OCI-M1 (cell line): ENCODE measurements at places on chromosomes 2 and 18.

GRCh38 chr2:3665886-3666612 lies 8.0 kb downstream of the ALLC start:
- DNase-seq, result no peak

- no peak for DNase-seq
Measured at GRCh38 chr2:944693-945092, 6.0 kb upstream of the SNTG2 start.

DNA sequence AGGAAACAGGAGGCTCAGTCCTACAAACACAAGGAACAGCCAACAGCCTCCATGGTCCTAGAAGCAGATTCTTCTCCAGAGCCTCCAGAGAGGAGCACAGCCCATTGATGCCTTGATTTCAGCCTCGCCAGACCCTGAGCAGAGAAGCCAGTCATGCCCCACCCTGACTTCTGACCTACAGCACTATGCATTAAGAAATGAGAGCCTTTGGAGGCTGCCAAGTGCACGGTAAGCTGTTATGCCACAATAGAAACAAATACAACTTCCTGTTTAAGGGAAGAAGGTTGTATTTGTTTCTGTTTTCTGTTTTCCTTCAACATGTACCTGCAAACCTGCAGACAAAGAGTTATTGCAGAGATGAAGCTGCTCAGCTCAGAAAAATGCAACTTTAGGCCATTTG lies 181.3 kb upstream of the AGAP1 start:
- DNase-seq, result no peak

DNA sequence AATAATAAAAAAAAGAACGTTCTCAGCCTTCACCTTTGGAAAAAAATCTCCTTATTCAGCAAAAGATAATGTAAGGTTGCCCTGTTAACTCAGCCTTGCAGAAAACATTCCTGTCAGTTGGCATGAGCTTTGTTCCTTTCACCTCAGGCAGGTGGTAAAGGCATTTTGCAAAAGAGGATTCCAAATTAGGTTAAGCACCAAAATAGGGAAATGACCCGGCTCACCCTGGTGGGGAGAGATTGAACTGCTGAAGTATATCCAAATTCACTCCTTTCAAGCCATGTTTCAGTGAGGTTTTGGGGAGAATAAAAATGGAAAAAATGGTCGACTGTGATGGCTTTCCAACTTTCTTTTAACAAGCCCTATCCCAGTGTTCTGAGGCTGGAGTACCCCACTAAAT lies 1988.8 kb upstream of the PIK3C3 start:
- peak; percentile 67 for DNase-seq

DNA sequence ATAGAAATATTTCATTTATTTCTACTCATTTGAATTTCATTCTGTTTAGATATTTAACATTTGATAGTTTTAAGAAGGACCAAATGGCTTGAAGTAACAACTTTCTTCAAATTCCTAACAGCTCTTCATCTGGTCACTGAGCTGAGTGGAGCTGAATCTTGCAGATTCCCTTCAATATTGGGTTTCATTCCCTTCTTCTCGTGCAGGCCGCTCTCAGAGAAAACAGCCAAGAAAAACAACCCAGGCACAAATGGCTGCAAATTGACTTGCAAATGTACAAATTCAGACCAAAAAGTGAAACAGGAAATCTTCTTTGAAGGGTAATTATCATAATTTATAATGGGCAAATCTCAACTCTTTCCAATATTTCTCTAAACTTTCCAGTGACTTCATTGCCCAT lies 30.3 kb upstream of the GCG start:
- DNase-seq, result no peak
